A549 treated with CORT108297 at 1 μM for 4 hours (cell line): ENCODE measurements at places on chromosomes 2 and 18. TPM values are rescaled to one million over a fixed set of nuclear protein-coding genes. Genes with fewer than 3 reads are reported as not detected.

CERKL gene
- 0.18 to 0.41 TPM (median 0.35 TPM) in 5 replicates for total RNA-seq

MDH1B gene
- total RNA-seq = 1.3 to 2.3 TPM (median 1.6 TPM) in 5 replicates

SLC4A5 gene
- total RNA-seq = 0.24 to 0.63 TPM (median 0.42 TPM) in 5 replicates

FBXO48 gene
- 0.49 to 0.65 TPM (median 0.53 TPM) in 5 replicates for total RNA-seq

PNKD gene
- total RNA-seq = 51.5 to 73.2 TPM (median 69.8 TPM) in 5 replicates

DYSF gene
- total RNA-seq = 0.50 to 1.2 TPM (median 0.67 TPM) in 5 replicates

IWS1 gene
- total RNA-seq = 32.8 to 47.1 TPM (median 38.1 TPM) in 5 replicates

GIGYF2 gene
- total RNA-seq = 23.4 to 31.2 TPM (median 25.5 TPM) in 5 replicates

ADD2 gene
- total RNA-seq = 18.0 to 29.0 TPM (median 26.1 TPM) in 5 replicates

RAB17 gene
- 0.13 to 0.28 TPM (median 0.18 TPM) in 4 of 5 replicates, not detected in the other for total RNA-seq

PTPN18 gene
- total RNA-seq = 25.8 to 31.0 TPM (median 28.8 TPM) in 5 replicates

MC5R gene
- 0.06 TPM in 1 of 5 replicates, not detected in the others for total RNA-seq

RTP5 gene
- not detected in 5 replicates for total RNA-seq

SERPINB3 gene
- 0.06 to 0.17 TPM (median 0.08 TPM) in 5 replicates for total RNA-seq

TMEM247 gene
- total RNA-seq = not detected in 5 replicates

CBLN2 gene
- total RNA-seq = 0.03 to 0.12 TPM (median 0.05 TPM) in 3 of 5 replicates, not detected in the others

CCDC74B gene
- total RNA-seq = 4.4 to 8.4 TPM (median 6.9 TPM) in 5 replicates

DAW1 gene
- 2.0 to 3.6 TPM (median 2.9 TPM) in 5 replicates for total RNA-seq

DIPK1C gene
- total RNA-seq = 0.02 TPM in 1 of 5 replicates, not detected in the others

RTTN gene
- 5.2 to 6.6 TPM (median 6.1 TPM) in 5 replicates for total RNA-seq

C2orf72 gene
- 5.5 to 8.2 TPM (median 6.4 TPM) in 5 replicates for total RNA-seq

CHRNG gene
- total RNA-seq = not detected in 5 replicates

BOLL gene
- total RNA-seq = not detected in 5 replicates

ANKRD44 gene
- total RNA-seq = 0.91 to 2.7 TPM (median 1.4 TPM) in 5 replicates

SERPINB12 gene
- total RNA-seq = not detected in 5 replicates

EML6 gene
- total RNA-seq = 1.0 to 2.1 TPM (median 1.6 TPM) in 5 replicates
